ENCODE measurements at places on chromosomes 16 and 17.
A peak's percentile ranks its signal among the peaks of the same experiment; 100 is the strongest.

DNA sequence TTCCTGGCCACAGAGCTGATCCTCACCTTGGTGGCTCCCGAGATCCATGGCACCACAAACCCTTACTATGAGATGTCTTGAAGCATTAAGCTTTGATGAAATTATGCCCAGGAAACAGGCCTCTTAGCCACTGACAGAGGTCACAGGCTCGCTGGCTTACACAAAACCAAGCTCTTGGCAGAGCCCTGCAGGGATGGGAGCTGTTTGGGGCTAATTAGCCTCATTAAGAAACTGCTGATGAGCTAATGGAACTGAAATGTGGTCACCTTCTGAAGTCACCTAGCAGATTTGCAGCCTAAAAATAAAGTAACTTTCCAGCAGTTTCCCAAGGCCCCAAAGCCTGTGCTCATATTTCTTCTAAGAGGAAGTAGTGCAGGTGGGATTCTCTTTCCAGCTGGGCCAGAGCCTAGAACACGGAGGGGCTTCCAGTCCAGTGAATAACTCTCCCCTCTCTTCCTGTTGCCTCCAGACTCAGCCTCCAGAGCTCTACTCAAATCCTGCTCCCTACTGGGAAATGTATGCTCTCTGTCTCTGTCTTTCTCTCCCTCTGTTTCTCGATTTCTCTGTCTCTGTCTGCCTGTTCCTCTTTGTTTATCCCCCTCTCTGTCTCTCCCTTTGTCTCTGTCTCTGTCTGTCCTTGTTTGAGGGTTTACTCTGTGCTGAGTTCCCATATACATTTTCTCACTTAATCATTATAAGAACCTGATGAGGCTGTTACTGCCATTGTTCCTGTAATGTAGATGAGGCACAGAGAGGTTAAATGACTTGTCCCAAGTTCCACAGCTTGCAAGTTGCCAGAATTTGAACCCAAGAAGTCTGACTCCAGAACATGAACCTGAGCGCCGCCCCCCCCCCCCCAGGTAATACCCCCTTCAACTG lies 338.9 kb downstream of the CA10 start:
- DNase-seq, result no peak

DNA sequence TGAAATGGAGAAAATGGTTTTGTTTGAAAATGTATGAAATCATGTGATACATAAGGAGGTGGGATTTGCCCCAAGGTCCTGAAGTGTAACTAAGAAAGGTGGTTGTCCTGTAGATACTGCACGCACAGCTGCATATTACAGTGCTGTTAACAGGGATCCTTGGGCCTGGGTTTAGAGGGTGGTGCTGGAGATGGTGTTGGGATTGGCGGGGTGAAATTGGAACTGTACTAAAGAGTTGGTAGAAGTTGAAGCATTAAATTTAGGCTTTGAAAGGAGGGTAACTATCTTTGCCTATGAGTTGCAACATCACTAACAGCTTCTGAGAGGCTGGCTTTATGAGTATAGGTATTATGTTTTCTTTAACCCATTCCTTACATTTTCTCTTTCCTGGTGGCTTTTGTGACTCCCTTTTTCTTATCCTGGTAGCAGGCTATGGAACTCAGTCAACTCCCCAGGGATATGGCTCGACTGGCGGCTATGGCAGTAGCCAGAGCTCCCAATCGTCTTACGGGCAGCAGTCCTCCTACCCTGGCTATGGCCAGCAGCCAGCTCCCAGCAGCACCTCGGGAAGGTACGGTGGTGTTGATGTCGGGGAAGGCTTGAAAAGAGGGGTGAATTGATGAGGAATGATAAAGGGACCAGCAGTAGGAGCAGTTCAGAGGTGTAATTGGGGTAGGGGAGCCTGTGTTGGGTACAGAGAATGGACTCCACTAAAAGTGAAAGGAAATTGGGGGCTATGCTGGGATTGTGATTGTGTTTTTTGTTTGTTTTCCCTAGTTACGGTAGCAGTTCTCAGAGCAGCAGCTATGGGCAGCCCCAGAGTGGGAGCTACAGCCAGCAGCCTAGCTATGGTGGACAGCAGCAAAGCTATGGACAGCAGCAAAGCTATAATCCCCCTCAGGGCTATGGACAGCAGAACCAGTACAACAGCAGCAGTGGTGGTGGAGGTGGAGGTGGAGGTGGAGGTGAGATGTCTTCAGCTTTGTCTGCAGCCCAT lies 3.8 kb downstream of the FUS start:
- DNase-seq, result no peak

- DNase-seq, result no peak
Measured at GRCh38 chr16:81752225-81752875, 26.7 kb upstream of the PLCG2 start.

GRCh38 chr16:71383054-71383773 lies 24.7 kb downstream of the CALB2 start:
- DNase-seq, result peak; percentile 70

GRCh38 chr17:72681844-72682243 lies 410.6 kb downstream of the SLC39A11 start:
- no peak for DNase-seq

- peak; percentile 28 for DNase-seq
Measured at GRCh38 chr17:80891397-80892018, 100.1 kb upstream of the CHMP6 start.

GRCh38 chr16:48574140-48574539 lies 35.8 kb downstream of the N4BP1 start:
- DNase-seq, result no peak

DNA sequence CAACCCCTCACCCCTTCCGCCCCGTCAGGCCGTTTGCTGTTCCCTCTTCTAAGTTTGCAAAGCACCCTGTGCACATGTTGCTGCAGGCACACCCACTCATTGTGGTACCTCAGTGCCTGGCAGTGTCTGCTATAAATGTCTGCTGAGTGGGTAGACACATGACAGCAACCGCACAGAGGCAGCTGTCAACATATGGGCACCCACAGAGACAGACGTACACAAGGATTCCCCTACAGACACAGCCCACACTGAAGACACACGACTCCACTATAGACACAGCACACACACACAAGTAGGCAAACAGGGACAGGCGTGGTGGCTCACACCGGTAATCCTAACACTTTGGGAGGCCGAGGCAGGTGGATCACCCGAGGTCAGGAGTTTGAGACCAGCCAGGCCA lies 17.8 kb upstream of the CRK start:
- no peak for DNase-seq

DNA sequence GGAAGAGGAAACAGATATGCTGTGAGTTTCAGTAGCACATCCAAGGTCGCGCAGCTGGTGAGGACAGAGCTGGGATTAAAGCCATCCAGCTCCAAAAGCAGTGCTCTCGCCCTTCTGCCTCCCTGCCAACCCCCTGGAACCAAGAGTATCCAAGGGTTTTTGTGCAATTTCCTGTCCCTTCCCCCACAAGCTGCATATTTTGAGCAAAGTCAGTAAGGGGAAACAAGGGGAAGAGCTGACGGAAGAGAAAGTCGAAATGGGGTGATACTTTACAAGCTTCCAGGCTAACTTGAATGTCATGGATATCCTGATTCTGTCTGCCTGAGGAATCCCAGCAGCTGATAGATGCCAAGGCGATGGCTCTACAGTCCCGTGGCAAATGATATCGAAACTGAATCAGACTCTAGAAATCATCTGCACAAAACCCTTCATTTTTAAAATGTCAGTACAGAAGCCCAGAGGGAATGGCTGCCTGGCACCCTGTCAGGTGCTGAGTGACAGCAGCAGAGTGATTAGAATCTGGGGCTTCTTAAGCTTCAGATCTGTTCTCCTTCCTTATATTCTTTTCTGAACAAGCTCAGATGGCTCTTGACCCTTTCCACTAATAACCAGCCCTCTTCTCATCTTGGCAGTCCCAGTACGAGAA lies 42.9 kb upstream of the TEKT3 start:
- no peak for DNase-seq

DNA sequence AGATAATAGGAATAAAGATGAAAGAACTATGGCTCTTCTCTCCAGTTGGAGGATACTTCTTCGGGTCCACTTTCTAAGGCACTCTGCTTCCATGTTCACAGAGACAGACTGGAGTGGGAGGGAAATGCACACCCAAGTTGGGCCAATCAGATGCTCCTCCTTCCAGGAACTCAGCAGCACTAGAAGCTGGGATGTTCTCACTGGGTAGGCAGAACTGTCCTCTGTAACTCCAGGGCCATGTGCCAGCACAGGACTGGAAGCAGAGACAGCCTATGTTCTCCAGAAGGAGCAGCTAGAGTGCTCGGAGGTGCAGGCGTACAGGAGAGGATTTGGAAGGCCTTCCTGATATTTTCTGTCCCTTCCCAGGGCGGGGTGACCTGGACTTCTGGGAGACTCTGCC lies 49.9 kb upstream of the SREBF1 start:
- no peak for DNase-seq

- no peak for DNase-seq
Measured at GRCh38 chr16:72241008-72241407, 69.1 kb upstream of the PMFBP1 start.

- no peak for DNase-seq
Measured at GRCh38 chr17:71127416-71127815, 958.1 kb downstream of the KCNJ2 start.
